ENCODE measurements at places on chromosomes 5 and 9.

- DNase-seq, result no peak
Observed at GRCh38 chr5:133117912-133118445, 66.2 kb downstream of the HSPA4 start.

- no peak for DNase-seq
Observed at GRCh38 chr5:174356536-174356935, 311.0 kb downstream of the NSG2 start.

DNA sequence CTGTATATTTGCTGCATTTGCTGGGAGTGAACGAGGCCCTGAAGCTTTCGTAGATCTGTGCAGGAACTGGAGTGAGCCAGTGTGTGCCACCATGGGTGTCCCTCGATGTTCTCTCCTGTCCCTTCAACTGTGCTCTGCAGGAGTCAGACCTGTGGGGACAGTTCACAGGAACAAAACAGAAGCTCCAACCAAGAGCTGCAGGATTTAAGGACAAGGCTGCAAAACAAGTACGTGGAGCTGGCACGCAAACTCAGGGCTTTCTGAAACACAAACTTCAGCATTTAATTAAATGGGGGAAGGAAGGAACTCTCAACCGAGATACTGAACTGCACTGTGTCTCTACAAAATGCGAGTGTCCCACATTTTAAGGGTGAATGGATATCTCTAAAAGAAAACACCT is 24.2 kb downstream of the BASP1 start:
- no peak for DNase-seq

- DNase-seq, result no peak
Observed at GRCh38 chr9:128626181-128626580, 30.5 kb downstream of the DYNC2I2 start.

- no peak for DNase-seq
Observed at GRCh38 chr5:140498591-140498990, 48.9 kb upstream of the EIF4EBP3 start.

DNA sequence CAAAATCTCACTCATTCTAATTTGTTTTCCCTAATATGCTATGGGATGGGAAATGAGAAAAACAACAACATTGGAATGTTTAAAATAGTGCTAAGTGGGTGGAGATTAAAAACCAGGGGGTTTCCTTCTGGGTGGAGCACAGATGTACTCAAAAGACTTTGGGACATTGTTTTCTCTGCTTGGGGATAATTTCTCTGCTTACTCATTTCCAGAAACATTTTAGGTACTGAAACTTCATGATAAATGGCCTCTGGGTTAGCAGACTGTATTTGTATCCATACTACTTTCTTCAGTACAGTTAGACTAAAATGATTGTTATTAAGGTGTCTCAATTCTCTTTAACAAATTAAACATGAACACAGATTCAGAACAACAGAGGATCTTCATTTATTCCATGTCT is 17.4 kb downstream of the ELOVL7 start:
- no peak for DNase-seq

DNA sequence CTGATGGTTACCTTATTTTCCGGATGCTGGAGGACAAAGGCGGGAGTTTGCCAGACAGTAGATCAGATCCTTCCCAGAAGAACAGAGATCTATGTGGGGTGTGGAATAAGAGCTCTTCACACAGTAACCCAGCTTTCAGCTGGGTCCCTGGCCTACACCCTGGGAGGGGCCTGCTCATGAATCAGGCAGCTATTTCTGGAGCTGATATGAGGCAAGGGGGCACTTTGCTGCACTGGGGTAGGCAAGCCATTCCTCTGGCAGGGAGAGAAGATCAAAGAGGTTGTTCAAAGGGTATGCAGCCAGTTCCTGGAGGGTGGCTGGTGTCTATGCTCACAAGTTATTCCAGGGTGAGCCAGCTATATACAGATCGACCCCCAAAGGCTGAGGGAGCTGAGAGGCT is 48.6 kb downstream of the CYSTM1 start:
- no peak for DNase-seq

DNA sequence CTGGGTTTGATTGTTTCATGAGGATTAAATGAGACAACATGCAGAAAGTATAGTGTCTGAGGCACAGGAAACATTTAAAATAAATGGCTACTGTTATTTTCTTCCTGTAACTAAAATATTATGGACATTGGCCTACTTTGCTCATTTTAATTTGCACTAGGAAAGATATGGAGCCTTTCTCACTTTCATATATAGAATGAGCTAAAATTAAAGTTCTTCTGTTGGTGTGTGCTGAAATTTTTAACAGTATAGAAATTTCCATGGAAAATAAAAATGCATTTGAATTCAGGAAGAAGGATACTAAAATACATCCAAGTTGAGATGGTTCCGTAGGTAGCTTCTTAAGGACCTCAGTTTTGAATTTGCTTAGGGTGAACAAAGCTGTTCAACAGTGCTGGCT is 131.9 kb downstream of the MAST4 start:
- no peak for DNase-seq

- DNase-seq, result no peak
Observed at GRCh38 chr9:38084556-38084880, 15.5 kb upstream of the SHB start.

GRCh38 chr9:120668399-120668798 is 45.9 kb downstream of the MEGF9 start:
- no peak for DNase-seq

DNA sequence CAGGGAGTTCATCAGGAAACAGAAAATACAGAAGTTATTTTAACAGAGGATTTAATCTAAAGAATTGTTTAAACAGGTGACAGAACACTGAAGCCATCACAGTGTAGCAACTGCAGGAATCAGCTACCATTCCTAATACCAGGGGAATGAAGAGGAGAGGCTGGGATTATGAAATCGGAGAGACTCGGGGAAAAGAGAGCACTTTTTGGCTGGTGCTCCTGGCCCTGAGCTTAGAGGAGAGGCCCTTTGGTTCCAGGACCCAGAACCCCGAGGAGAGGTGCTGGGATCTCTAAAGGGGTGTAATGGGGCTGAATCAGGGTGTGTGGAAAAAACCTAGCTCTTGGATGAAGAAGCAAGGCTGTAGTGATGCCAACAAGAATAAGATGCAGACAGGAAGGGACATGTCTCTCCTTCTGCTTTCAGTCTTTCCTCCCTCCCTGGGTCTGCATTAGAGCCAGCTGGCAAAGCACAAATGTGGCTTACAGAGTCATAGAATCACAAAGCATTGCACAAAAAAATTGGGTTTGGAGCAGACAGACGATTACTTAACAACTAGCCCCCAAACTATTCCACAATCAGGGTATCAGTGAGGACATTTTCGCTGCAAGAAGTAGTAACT is 11.6 kb upstream of the SFXN1 start:
- peak; percentile 59 for DNase-seq

- DNase-seq, result no peak
Observed at GRCh38 chr9:98018347-98018746, 35.2 kb downstream of the ANP32B start.

DNA sequence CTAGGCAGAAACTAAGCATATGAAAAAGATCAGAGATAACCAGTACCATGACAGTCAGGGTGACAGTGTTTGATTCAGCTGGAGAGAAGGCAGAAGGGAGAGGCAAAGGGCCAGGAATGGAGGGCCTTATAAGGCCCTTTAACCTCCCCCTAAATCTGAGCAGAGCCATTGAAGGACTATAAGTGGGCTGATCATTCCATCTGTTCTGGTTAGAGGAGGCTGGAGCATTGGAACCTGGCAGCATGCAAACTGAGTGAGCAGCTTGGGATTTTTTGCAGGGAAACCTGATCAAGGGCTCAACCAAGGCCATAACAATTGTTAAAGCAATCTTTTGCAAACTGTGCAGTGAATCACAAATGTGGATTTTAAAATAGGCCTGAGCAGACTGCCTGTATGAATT is 174.5 kb upstream of the DAP start:
- DNase-seq, result no peak

DNA sequence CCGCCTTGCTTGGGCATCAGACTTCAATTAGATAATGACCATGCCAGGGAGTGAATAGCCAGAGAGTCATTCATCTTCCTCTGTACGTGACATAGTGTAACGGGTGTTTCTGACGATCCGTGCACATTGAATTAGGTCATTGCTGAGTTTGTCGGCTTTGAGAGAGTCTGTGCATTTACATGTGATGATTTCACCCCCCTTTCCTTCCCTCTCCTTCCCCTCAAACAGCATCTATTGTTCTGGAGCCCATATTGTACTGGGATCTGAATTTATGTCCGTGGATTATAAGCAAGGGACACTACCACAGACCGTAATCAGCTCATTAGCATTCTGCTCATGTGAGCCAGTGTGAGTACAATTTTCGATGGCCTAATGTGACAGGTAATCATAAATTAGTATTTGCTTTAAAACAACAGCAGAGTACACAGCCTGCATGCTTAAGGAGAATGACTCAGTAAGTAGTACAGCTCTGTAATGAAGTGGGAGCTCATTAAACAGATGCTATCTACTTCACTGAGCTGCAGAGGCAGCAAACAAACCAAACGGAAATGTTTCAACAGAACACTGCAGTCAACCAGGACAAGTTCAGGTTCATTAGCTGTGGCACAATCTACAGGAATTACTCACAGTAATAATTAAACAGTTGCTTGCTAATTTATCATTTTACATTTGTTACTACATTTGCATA is 302.1 kb downstream of the CSNK1G3 start:
- no peak for DNase-seq

- no peak for DNase-seq
Observed at GRCh38 chr5:29239606-29240005, 1953.9 kb upstream of the CDH6 start.

- DNase-seq, result no peak
Observed at GRCh38 chr5:24555229-24555628, 89.5 kb downstream of the CDH10 start.

DNA sequence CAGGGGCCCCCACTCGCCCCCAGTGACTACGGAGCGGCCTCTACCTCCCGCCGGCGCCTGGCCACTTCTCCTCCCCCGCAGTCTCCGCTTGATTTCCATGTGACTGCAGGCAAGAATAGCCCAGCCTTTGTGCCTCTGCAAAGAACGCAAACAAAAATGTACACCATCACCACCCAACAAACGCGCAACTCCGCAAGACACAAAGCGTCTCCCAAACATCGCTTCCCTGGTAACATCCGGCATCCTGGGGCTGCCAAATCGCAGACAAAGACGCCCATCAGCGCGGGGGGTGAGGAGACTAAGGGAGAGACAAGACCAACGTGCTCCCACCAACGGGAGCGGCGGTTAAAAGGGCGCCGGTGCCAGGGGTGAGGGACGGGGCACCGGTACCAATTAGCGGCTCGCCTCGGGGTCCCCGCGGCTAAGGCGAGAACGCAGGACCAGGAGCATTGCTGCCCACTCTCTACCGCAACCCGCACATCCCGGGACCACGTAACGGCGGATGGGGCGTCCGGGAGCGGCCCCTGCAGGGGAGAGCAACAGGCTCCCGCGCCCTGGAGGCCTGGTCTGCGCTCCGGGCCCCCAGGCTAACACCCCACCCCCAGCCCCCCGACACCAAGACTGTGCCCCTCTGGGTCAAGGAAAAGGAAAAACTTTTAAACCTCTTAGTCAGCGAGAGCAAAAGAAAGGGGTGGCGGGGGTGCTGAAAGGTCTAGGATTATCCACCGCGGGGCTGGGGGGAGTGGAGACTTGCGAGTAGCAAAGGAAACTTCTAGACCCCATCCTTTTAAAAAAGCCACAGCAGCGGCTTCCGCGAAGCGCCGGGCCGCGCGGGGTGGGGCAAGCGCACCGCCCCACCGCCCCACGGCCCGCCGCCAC is 885 bp downstream of the MPDZ start:
- peak; percentile 81 for DNase-seq

DNA sequence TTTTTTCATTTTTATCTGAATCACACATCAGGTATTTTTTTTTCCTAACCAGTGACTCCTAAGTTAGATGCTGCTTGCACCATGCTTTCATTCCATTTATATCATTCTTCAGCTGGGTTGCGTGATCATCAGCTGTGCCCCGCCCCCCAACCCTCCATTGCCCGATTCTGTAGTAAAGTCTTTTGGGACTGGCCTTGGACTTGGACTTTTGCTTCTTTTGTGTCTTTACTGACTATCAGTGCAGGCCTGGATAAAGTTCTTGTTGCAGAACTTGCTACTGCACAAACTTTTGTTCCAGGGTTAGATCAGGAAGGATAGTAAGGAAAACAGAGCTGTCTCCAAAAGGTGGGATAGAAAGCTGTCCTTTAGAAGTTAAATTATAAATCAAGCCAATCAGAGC is 38.5 kb downstream of the SLC22A5 start:
- DNase-seq, result no peak

DNA sequence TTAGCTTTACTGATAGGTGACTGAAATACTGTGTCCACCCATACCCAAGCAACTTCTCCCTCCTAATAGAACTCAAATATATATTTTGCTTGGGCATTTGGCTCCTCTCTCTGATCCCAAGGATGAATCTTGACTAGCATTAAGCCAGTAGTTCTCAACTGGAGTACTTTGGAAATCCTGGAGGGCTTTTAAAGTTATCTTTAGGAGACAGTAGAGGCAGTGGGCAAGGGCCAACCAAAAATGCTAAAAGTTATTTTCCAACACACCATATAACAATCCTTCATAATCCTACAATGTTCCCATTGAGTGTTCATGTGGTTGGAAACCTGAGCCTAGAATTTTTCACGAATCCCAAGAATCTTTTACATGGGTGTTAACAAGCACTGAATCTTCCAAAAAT is 11.1 kb upstream of the ETF1 start:
- no peak for DNase-seq

GRCh38 chr9:127761061-127761460 is 17.4 kb downstream of the SH2D3C start:
- no peak for DNase-seq

- no peak for DNase-seq
Observed at GRCh38 chr5:104942735-104943134, 1380.1 kb upstream of the NUDT12 start.

DNA sequence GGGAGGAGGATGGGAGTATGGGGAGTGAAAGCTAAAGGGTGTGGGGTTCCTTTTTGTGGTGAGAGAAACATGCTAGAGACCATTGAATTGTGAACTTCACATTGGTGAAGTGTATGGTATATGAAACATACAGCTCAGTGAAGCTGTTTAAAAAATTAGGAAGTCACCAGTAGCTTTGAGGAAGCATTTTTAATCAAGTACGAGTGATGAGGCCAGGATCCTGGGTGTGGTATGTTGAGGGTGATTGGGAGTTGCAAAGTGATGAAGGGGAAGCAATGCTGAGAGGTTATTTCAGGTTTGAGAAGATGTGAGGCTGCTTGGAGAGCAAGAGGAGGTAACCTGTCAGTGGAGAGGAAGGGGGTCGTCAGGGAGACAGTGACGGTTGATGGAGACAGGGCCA is 22.7 kb upstream of the CLK4 start:
- no peak for DNase-seq

- no peak for DNase-seq
Observed at GRCh38 chr5:64147379-64147778, 18.3 kb upstream of the RNF180 start.

- no peak for DNase-seq
Observed at GRCh38 chr5:56029457-56029856, 34.7 kb upstream of the IL6ST start.

DNA sequence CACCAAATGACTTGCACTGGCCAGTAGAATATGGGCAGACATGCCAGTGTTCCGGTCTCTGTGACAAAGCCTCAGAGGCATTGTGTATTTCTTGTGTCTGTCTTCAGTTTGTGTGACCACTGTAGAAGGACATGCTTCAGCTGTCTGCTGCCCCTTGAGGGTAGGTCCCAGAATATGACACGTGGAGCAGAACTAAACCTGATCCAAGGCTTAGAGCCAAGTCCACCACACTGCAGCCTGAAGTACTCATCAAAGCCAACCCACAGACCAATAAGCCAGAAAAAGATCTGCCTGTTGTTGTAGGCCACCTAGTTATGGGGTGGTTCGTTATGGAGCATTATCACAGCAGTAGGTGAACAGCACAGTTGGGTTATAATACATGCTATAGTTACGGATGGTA is 468.9 kb downstream of the PSAT1 start:
- peak; percentile 26 for DNase-seq

GRCh38 chr5:158020555-158021418 is 161.8 kb upstream of the CLINT1 start:
- no peak for DNase-seq

Measured in left hindlimb (tissue), 1 donor.